ENCODE measurements at places on chromosomes 5 and 9.

- H3K36me3 ChIP-seq, result no peaks in the 10 kb centered on the region
- DNase-seq, result no peak
- no peak overlapping the region for H3K4me3 ChIP-seq
- peaks cover 15% of the 10 kb centered on the region for H3K27me3 ChIP-seq
These were observed 68.2 kb upstream of the ITGA2 start for GRCh38 chr5:52920929-52921328.

- H3K27ac ChIP-seq, result no peak overlapping the region
- no peak for DNase-seq
- no peak overlapping the region for H3K4me3 ChIP-seq
- no peaks in the 10 kb centered on the region for H3K36me3 ChIP-seq
These were observed 139.3 kb upstream of the FBXL17 start for GRCh38 chr5:108521011-108521700.

DNA sequence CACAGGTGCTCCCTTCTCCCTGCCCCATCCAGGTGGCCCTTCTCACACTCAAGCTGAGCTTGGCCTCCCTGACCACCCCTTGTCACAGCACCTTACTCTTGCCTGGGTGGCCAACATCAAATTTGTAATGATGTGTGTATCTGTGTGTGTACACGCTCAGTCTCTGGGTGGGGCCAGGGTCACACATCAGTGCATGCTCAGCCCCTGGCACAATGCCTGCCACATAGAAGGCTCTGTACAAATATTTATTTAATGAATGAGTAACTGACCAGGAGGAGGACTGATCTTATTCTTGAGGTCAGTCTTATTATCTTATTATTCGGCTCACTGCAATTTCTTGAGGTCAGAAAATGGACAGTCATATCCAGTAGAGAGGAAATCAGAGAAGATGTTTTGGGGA lies 41.3 kb upstream of the HAND1 start:
- no peak overlapping the region for H3K4me3 ChIP-seq
- DNase-seq, result no peak
- H3K36me3 ChIP-seq, result no peaks in the 10 kb centered on the region
- H3K27me3 ChIP-seq, result peaks cover 49% of the 10 kb centered on the region
- peaks cover 3% of the 10 kb centered on the region for H3K4me1 ChIP-seq

DNA sequence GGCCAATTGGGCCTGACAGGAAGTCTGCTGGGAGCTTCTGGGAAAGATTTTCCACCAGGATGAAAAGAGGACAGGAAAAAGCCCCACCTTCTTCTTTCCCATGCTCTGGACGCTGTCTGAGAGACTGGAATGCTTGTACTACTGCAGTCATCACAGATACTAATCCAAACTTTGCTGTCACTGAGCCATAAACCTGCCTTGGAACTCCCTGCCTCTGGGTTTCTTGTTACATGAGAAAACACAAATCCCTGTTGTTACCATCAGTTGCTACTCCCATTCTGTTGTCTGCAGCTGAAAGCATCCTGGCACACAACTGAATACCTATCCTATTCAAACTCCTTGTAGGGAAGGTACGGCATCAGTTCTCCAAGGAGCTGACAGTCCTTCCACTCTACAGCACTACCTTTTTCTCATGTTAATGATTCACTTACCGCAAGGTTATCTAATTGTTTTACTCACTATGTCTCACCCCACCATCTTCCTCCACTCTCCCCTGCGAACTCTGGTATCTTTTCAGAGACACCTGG lies 167.5 kb downstream of the CDK5RAP2 start:
- H3K36me3 ChIP-seq, result peaks cover 27% of the 10 kb centered on the region
- H3K27me3 ChIP-seq, result no peaks in the 10 kb centered on the region
- no peak for DNase-seq
- H3K4me1 ChIP-seq, result peaks cover 3% of the 10 kb centered on the region
- H3K27ac ChIP-seq, result no peak overlapping the region
- no peak overlapping the region for H3K4me3 ChIP-seq

DNA sequence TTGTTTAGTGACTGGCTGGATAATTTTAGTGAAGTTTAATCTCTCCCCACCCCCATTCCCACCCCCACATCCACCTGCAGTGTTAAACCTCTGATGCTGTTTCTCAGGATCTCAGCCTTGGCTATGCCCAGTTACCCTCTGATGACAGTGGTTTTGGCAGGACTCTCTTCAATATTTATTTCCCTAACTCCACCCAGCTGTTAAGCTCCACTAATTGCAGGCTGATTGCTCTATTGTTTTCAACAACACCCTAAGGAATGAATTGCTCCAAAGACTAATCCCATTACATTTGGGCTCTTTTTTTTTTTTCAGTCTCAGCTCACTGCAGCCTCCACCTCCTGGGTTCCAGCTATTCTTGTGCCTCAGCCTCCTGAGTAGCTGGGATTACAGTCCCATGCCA lies 46.3 kb downstream of the PHAX start:
- H3K27me3 ChIP-seq, result peaks cover 30% of the 10 kb centered on the region
- no peaks in the 10 kb centered on the region for H3K36me3 ChIP-seq
- no peak overlapping the region for H3K27ac ChIP-seq
- H3K4me1 ChIP-seq, result no peaks in the 10 kb centered on the region
- H3K4me3 ChIP-seq, result no peak overlapping the region

DNA sequence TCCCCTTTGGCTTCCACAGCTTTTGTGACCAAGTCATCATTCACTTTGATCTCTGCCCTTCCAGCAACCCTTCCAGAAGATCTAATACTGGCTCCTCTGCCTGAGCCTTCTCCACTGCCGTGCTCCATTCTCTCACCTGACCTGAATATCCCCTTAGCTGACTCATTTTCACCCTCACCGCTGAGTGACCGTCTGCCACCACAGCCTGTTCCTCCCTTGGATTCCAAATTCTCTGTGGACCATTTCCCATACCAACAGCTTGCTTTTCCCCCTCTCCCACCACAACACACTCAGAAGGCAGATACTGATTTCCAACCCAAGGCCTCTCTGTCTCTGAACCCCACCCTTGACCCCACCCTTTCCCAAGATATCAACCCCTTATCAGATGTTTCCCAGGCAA lies 20.5 kb upstream of the SPATA31D1 start:
- no peak for DNase-seq
- no peaks in the 10 kb centered on the region for H3K4me1 ChIP-seq
- no peak overlapping the region for H3K4me3 ChIP-seq
- H3K36me3 ChIP-seq, result peaks cover 3% of the 10 kb centered on the region

DNA sequence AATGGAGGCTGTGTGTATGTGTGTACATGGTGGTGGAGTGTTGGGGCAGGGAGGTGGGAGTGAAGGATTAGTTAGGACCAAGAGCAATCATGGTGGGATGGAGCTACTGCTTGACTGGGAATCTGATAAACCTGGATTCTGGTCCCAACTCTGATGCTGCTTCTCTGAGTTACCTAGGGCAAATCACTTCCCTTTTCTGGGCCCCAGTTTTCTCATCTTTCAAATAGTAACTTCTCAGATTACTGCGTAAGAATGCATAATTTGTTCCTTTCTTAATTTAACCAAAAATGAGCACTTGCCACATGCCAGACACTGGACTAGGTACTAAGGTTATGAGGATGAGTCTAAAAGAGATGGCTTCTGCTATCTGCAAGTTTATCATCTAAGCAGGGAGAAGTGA lies 20.8 kb upstream of the ANXA6 start:
- no peak overlapping the region for H3K4me3 ChIP-seq
- no peak overlapping the region for H3K27ac ChIP-seq
- peaks cover 4% of the 10 kb centered on the region for H3K4me1 ChIP-seq
- peaks cover 10% of the 10 kb centered on the region for H3K36me3 ChIP-seq
- no peak for DNase-seq

- H3K4me1 ChIP-seq, result peaks cover 41% of the 10 kb centered on the region
- H3K4me3 ChIP-seq, result peak overlapping the region; percentile 20
- DNase-seq, result no peak
- no peaks in the 10 kb centered on the region for H3K27me3 ChIP-seq
- peak overlapping the region; percentile 77 for H3K27ac ChIP-seq
- peaks cover 92% of the 10 kb centered on the region for H3K36me3 ChIP-seq
These were observed 57.9 kb upstream of the FBXW11 start for GRCh38 chr5:172064358-172064757.

- H3K36me3 ChIP-seq, result peaks cover 4% of the 10 kb centered on the region
- peak overlapping the region; percentile 84 for H3K4me3 ChIP-seq
- peak overlapping the region; percentile 93 for H3K27ac ChIP-seq
- H3K27me3 ChIP-seq, result no peaks in the 10 kb centered on the region
- peak; percentile 18 for DNase-seq
- H3K4me1 ChIP-seq, result peaks cover 25% of the 10 kb centered on the region
These were observed 17.0 kb upstream of the CRB2 start for GRCh38 chr9:123338710-123339665.

DNA sequence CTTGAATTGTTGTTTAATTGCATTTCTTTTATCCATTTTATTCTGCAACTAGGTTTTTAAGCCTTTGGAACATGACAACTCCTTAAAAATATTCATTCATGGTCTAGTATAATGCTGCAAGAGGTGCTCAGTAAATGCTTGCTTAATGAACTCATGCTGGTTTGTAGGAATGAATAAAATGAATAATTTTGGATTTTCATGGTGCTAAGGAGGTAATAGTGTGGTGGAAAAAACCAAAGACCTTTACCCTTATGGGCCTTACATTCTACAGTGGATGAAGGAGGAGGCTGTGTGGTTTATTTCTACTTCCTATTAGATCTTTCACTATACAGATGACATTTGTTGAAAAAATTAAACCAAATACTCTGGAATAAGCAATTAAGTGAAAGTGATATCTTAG lies 43.4 kb downstream of the LRRTM2 start:
- H3K27me3 ChIP-seq, result no peaks in the 10 kb centered on the region
- H3K4me1 ChIP-seq, result peaks cover 3% of the 10 kb centered on the region
- no peak overlapping the region for H3K4me3 ChIP-seq
- no peaks in the 10 kb centered on the region for H3K36me3 ChIP-seq

DNA sequence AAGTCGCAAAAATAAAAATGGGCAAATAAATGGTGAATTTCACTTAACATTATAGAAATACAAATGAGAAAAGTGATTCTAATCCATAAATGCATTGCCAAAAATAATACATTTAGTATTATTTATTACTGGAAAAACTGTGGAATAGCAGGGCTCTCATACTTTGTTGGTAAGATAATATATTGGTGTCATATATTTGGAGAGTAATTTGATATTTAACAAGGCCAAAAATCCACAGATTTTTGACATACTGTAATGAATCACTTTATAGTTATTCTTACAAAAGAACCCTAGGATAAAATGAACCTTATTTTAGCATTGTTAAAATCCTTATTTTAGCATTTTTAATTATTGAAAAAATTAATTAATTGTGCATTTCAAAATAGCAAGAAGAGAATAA lies 397.2 kb upstream of the DAB2 start:
- peaks cover 19% of the 10 kb centered on the region for H3K27me3 ChIP-seq
- no peak overlapping the region for H3K4me3 ChIP-seq

GRCh38 chr5:173653822-173654523 lies 37.5 kb upstream of the BOD1 start:
- H3K36me3 ChIP-seq, result no peaks in the 10 kb centered on the region
- H3K4me1 ChIP-seq, result no peaks in the 10 kb centered on the region
- no peak overlapping the region for H3K4me3 ChIP-seq
- no peak for DNase-seq
- H3K27ac ChIP-seq, result no peak overlapping the region

GRCh38 chr5:85938201-85938600 lies 679.5 kb upstream of the COX7C start:
- H3K27ac ChIP-seq, result no peak overlapping the region
- no peaks in the 10 kb centered on the region for H3K27me3 ChIP-seq
- no peak for DNase-seq
- no peaks in the 10 kb centered on the region for H3K4me1 ChIP-seq

GRCh38 chr5:52709167-52709925 lies 78.4 kb upstream of the ITGA1 start:
- peak overlapping the region; percentile 11 for H3K27ac ChIP-seq
- no peaks in the 10 kb centered on the region for H3K27me3 ChIP-seq
- peak overlapping the region; percentile 42 for H3K4me3 ChIP-seq
- no peak for DNase-seq
- H3K36me3 ChIP-seq, result no peaks in the 10 kb centered on the region
- peaks cover 36% of the 10 kb centered on the region for H3K4me1 ChIP-seq

DNA sequence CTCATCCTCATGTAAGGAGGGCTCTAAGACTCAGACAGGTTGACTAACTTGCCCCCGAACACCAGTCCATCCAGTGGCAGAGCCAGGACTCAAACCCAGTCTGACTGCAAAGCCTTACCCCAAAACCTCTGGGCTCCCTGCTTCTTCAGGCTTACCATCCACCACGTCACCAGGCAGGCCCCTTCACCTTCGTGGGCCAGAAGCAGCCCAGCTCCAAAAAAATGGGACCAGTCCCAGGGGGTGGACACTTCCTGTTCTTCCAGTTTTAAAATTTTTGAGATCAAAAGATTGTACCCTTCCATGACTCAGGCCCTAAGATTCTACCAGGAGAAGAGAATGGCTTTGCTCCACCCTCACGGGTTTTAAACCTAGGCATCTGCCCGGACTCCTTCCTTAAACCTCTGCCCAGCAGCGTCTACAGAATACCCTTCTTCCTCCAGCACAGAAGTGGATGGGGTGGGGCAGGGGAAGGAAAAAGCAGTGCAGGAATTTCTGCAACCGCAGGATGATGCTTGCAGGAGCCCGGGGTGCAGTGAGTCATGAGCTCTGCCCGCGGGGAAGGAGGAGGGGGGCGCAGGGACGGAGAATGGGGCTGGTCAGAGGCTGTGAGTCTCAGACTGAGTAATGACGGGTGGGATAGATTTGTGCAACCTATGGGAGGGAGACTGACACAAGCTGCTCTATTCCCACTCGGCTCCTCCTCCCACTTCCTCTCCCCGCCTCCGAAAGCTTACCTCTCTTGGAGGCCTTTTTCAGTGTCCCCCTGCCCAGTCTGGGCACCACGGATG lies 50.4 kb upstream of the STXBP1 start:
- H3K4me1 ChIP-seq, result peaks cover 39% of the 10 kb centered on the region
- no peaks in the 10 kb centered on the region for H3K27me3 ChIP-seq
- DNase-seq, result no peak
- H3K4me3 ChIP-seq, result no peak overlapping the region
- peaks cover 3% of the 10 kb centered on the region for H3K36me3 ChIP-seq

GRCh38 chr9:109584205-109584604 lies 86.1 kb upstream of the PTPN3 start:
- no peak overlapping the region for H3K27ac ChIP-seq
- H3K4me3 ChIP-seq, result no peak overlapping the region
- H3K4me1 ChIP-seq, result no peaks in the 10 kb centered on the region
- H3K36me3 ChIP-seq, result no peaks in the 10 kb centered on the region
- H3K27me3 ChIP-seq, result peaks cover 8% of the 10 kb centered on the region

DNA sequence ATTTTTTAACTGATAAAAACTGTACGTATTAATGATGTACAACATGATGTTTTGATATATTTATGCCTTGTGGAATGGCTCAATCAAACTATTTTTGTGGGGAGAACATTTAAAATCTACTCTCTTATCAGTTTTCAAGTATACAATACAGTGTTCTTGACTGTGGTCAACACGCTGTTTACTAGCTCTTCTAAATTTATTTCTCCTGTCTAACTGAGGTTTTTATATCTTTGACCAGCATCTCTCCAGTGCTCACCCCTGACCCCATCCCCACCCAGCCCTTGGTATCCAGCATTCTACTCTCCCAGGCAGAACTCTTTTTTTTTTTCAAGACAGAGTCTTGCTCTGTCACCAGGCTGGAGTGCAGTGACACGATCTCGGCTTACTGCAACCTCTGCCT lies 169.6 kb upstream of the SNX2 start:
- peaks cover 21% of the 10 kb centered on the region for H3K27me3 ChIP-seq
- no peak overlapping the region for H3K27ac ChIP-seq
- no peaks in the 10 kb centered on the region for H3K4me1 ChIP-seq

- H3K4me3 ChIP-seq, result peak within 1 kb of the TSS; percentile 96
- peaks cover 29% of the 10 kb centered on the region for H3K4me1 ChIP-seq
- peaks cover 36% of the 10 kb centered on the region for H3K36me3 ChIP-seq
- DNase-seq, result peak; percentile 97
- peak within 1 kb of the TSS; percentile 90 for H3K27ac ChIP-seq
- no peaks in the 10 kb centered on the region for H3K27me3 ChIP-seq
These were observed at the start of gene PPP6C for GRCh38 chr9:125189361-125190289. Gene PPP6C (minus strand): TSS chr9:125189803. CDS start chr9:125189718, 85 bp downstream.
